ENCODE measurements at places on chromosomes 16 and 17.

- peaks cover 9% of the 10 kb centered on the region for H3K4me1 ChIP-seq
- no peak overlapping the region for H3K4me3 ChIP-seq
- peak overlapping the region; percentile 27 for H3K27ac ChIP-seq
- no peaks in the 10 kb centered on the region for H3K36me3 ChIP-seq
Measured at GRCh38 chr16:56547120-56547948, 17.5 kb upstream of the MT4 start.

- peak overlapping the region; percentile 93 for H3K4me3 ChIP-seq
- H3K27ac ChIP-seq, result peak overlapping the region; percentile 85
- no peak for DNase-seq
Measured at GRCh38 chr17:44014133-44014436, 678 bp downstream of the TMEM101 start.

DNA sequence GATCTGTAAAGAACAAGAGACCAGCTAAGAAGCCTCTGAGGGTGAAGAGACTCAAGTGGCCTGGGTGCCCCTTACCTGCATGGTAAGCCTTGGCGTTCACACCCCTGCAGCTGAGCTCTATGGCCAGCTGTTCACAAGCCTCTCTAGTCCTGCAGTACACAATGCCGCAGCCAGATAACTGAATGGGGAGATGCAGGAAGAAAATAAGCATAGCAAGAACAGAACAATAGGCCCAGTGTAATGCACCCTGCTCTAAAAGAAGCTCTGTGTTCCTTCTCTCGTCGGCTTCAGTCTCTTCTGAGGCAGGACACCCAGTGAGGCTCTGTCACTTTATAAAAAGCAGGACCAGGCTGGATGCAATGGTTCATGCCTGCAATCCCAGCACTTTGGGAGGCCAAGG, 5.4 kb downstream of the RECQL5 start:
- H3K4me3 ChIP-seq, result no peak overlapping the region
- no peak for DNase-seq
- H3K27me3 ChIP-seq, result no peaks in the 10 kb centered on the region
- H3K36me3 ChIP-seq, result peaks cover 58% of the 10 kb centered on the region

- no peak overlapping the region for H3K27ac ChIP-seq
- peaks cover 23% of the 10 kb centered on the region for H3K36me3 ChIP-seq
- H3K4me3 ChIP-seq, result no peak overlapping the region
Measured at GRCh38 chr16:27253526-27253930, 15.0 kb downstream of the NSMCE1 start.

GRCh38 chr17:68641276-68642117, 40.3 kb upstream of the FAM20A start:
- no peaks in the 10 kb centered on the region for H3K36me3 ChIP-seq

DNA sequence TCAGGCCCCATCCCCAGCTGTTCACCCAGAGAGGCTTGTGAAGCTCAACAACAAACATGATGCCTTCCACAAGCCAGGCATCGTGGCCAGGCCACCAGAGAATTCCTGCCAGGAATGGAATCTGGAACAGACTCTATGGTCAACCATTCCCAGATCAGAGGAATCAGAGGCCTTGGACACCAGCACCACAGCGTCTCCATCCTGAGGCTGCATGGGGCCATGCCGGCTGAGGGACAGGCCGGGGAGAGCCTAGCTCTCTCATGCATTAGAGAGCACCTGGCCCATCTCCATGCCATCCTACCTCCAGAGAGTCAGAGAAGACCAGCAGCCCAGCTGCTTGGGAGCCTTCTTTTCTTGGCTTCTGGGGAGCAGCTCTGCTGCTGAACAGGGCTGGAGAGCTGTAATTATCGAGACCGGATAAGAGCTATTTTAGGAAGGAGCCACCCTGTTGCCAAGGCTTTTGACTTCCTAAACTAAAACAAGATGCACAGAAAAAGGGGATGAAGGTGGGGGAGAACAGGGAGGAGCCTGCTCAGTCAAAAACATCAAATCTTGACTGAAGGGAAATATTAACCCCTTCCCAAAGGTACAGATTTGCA, 24.5 kb upstream of the MTMR4 start:
- no peaks in the 10 kb centered on the region for H3K36me3 ChIP-seq
- peak overlapping the region; percentile 46 for H3K4me3 ChIP-seq
- DNase-seq, result no peak
- no peaks in the 10 kb centered on the region for H3K27me3 ChIP-seq
- peak overlapping the region; percentile 85 for H3K27ac ChIP-seq

DNA sequence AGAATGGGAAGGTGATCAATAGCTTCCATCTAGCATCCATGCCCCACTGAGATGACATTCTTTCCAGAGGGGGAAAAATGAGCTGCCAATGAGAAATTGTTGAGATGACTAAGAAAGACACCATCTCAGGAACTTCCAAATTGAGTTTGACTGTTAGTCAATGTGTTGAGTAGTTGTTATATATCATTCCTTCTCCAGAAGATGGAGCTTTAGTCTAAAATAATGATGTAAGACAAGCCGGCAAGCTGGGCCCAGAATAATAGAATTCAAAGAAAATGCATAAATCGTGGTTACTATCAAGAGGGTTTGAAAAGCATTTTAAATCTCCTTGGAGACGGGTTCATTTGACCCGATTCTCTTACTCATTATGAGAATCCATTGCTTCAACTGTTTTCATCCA, 71.0 kb upstream of the ATF7IP2 start:
- no peaks in the 10 kb centered on the region for H3K27me3 ChIP-seq
- H3K27ac ChIP-seq, result no peak overlapping the region
- DNase-seq, result no peak
- no peak overlapping the region for H3K4me3 ChIP-seq

GRCh38 chr17:81651692-81652091, 4.7 kb downstream of the PDE6G start:
- H3K4me3 ChIP-seq, result no peak overlapping the region
- DNase-seq, result no peak
- peaks cover 75% of the 10 kb centered on the region for H3K27me3 ChIP-seq
- H3K36me3 ChIP-seq, result no peaks in the 10 kb centered on the region

DNA sequence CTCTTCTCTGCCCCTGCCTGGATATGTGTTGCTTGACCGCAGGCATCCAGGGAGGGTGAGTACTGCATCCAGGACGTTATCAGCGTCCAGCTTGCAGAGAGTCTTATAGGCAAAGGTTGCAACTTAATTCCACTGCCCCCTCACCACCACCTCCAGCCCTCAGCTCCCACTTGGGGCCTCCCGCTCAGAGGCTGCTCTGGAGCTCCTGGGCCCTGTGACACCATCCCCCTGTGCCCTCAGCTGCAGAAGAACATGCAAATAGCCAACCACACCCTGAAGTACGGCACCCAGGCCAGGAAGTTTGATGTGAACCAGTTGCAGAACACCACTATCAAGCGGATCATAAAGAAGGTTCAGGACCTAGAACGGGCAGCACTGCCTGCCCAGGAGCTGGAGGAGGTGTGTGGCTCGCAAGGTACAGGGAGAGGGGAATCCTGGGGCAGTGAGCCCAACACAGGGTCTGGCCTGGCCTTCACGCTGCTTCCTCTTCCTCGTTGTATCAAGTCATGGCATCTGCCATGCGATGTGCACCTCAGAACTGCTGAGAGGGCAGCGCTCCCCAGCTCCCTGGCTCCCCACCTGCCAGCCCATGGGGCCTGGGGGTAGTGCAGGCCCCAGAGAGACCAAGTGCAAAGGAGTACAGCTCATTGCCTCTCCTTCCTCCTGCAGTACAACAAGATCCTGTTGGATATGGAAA, 9.6 kb downstream of the ACE start:
- H3K27me3 ChIP-seq, result peaks cover 7% of the 10 kb centered on the region
- DNase-seq, result no peak
- H3K4me3 ChIP-seq, result no peak overlapping the region
- no peak overlapping the region for H3K27ac ChIP-seq
- no peaks in the 10 kb centered on the region for H3K36me3 ChIP-seq

DNA sequence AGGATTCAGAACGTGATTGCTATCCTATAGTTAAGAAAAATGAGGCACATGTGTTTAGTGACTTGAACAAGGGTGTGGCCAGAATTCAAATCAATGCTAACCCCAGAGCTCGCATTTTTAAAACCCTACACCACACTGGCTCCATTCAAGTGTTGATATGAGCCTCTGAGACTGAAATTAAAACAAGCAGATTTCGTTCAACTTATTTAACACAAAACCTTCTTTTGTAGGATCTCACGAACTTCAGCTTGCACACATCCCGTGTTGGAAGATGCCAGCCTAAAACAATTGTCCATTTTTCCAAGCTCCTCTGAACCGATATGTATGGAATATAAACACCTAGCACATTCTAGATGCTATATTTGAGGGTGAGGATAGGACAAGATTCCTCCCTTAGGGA, 231.0 kb upstream of the IRX5 start:
- H3K27ac ChIP-seq, result no peak overlapping the region
- H3K4me3 ChIP-seq, result no peak overlapping the region
- H3K4me1 ChIP-seq, result no peaks in the 10 kb centered on the region
- DNase-seq, result no peak
- H3K27me3 ChIP-seq, result peaks cover 5% of the 10 kb centered on the region
- H3K36me3 ChIP-seq, result no peaks in the 10 kb centered on the region

GRCh38 chr16:9046667-9047055, 44.8 kb upstream of the HAPSTR1 start:
- H3K27ac ChIP-seq, result no peak overlapping the region
- no peak overlapping the region for H3K4me3 ChIP-seq
- peaks cover 17% of the 10 kb centered on the region for H3K4me1 ChIP-seq
- no peak for DNase-seq

- no peak overlapping the region for H3K27ac ChIP-seq
- H3K4me1 ChIP-seq, result no peaks in the 10 kb centered on the region
- H3K27me3 ChIP-seq, result peaks cover 3% of the 10 kb centered on the region
- H3K4me3 ChIP-seq, result no peak overlapping the region
- H3K36me3 ChIP-seq, result no peaks in the 10 kb centered on the region
Measured at GRCh38 chr16:66420396-66420795, 6.7 kb upstream of the BEAN1 start.

DNA sequence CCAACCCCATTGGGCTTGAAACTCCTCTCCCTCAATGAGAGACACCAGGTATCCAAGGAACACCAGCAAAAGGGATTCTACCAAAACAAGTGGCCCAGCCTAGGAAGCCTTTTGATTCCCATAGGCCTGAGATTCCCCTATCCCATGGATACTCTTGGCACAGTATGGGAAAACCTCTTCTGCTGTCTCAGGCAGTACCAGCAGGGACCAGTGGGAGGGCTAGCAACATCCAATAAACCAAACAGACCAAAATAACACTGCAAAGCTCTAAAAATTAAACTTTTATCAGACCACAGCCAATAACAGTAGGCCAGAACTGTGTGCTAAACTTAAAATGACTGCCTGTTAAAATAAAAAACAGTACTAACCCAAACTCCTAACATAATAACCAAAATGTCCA, 153.9 kb upstream of the CES5A start:
- no peaks in the 10 kb centered on the region for H3K36me3 ChIP-seq
- no peak overlapping the region for H3K4me3 ChIP-seq
- H3K4me1 ChIP-seq, result peaks cover 14% of the 10 kb centered on the region
- no peaks in the 10 kb centered on the region for H3K27me3 ChIP-seq
- no peak for DNase-seq

DNA sequence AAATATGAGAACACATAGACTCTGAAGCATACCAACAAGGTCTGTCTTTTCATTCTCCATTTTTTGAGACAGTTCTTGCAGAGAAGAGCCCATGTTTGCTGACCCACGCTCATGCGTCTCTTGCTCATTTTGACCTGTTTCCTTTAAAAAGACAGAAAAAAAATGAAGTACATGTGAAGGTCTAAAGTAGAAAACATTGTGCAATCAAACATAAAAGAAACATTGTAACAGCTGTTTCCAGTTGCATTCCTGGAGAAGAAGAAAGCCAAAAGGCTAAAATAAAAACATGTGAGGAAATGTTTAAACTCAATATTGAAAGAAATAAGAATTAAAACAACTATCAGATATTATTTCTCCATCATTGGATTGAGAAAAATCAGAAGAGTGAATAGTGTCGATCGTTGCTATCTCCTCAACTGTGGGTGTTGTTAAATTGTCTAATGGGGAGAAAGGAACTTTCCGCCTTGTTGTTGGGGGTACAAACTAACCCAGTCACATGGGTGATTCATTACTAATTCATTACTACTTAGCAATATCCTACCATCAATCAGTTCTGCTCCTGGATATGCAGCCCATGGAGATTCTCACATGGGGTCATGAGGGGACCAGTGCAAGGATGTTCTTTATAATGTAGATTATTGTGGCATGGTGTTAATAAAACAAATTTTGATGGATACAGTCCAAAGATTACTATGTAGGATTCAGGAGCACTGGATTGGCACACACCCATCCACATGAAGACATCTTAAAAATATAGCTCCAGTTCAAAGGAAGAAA, 9.5 kb downstream of the ABCA9 start:
- DNase-seq, result no peak
- peak overlapping the region; percentile 45 for H3K27ac ChIP-seq
- H3K36me3 ChIP-seq, result peaks cover 12% of the 10 kb centered on the region
- H3K4me3 ChIP-seq, result no peak overlapping the region

- no peak for DNase-seq
- H3K27me3 ChIP-seq, result no peaks in the 10 kb centered on the region
- peaks cover 85% of the 10 kb centered on the region for H3K36me3 ChIP-seq
- H3K4me3 ChIP-seq, result no peak within 1 kb of the TSS
- H3K27ac ChIP-seq, result no peak within 1 kb of the TSS
Measured at GRCh38 chr16:28984619-28985135, at the start of gene LAT. Gene LAT (plus strand): TSS chr16:28985052. CDS start chr16:28985418, 366 bp downstream.

GRCh38 chr16:54373534-54374520, 87.2 kb upstream of the IRX3 start:
- no peaks in the 10 kb centered on the region for H3K36me3 ChIP-seq
- no peak overlapping the region for H3K27ac ChIP-seq
- peaks cover 9% of the 10 kb centered on the region for H3K4me1 ChIP-seq
- no peak for DNase-seq
- peak overlapping the region; percentile 19 for H3K4me3 ChIP-seq

- peaks cover 43% of the 10 kb centered on the region for H3K4me1 ChIP-seq
- peak; percentile 43 for DNase-seq
- H3K4me3 ChIP-seq, result peak overlapping the region; percentile 92
- peak overlapping the region; percentile 95 for H3K27ac ChIP-seq
Measured at GRCh38 chr16:22188595-22189442, 17.3 kb upstream of the EEF2K start.

DNA sequence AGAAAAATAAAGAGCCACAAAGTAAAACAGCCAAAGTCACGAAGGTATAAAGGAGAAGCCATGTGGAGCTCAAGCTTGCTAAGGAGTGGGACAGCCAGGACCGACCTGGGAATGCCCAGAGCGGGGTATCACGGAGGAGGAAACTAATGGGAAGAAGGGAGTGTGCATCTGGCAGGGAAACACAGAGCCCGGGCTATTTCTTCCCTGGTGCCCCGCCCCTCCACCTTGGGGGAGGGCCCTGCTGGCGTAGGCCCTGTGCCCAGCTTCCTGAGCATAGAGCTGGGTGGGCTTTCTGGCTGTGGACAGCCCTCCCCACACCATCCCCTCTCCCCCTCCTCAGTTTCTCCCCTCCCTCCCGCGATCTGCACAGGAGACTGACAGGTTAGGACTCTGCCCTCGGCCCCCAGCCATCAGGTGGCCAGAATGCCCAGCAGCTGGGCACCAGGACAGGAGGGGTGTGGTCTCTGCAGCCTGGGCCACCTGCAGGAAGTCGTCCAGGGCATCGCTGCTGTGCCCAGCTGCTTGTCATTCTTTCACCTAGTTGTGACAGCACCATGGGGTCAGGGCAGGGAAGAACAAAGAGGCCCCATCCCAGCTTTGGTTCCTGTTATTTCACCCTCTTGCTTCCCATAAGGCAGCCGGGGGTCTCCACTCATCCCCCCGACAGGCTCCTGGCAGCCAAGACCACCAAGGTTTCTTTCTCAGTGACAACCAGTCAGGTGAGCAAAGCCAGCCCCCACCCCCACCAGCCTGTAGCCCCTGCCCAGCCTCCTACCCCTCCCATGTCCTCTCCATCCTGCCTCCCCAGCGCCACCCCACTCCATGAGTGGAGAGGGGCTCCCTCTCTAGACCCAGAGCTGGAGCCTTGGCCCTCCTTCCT, 7.1 kb upstream of the DCAF7 start:
- peaks cover 31% of the 10 kb centered on the region for H3K27me3 ChIP-seq
- peaks cover 3% of the 10 kb centered on the region for H3K4me1 ChIP-seq
- no peaks in the 10 kb centered on the region for H3K36me3 ChIP-seq
- no peak overlapping the region for H3K27ac ChIP-seq

All from left ventricle myocardium inferior (tissue), 1 donor.